Activated CD4-positive, CD25-positive, alpha-beta regulatory T cell (primary cell): ENCODE measurements at places on chromosomes 5 and 9.

DNA sequence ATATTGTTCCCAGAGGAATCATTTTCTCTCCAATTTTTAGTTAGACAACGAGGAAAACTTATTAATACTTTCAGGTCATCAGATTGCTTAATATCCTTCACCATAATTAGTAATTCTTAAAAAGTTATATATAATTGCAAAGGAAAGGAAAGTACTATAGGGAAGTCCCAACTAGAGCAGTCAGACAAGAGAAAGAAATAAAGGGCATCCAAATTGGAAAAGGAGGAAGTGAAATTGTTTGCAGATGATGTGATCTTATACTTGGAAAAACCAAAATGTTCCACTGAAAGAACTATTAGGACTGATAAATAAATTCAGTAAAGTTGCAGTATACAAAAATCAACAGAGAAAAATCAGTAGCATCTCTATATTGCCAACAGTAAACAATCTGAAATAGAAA lies 223.5 kb upstream of the MEF2C start:
- DNase-seq = no peak

DNA sequence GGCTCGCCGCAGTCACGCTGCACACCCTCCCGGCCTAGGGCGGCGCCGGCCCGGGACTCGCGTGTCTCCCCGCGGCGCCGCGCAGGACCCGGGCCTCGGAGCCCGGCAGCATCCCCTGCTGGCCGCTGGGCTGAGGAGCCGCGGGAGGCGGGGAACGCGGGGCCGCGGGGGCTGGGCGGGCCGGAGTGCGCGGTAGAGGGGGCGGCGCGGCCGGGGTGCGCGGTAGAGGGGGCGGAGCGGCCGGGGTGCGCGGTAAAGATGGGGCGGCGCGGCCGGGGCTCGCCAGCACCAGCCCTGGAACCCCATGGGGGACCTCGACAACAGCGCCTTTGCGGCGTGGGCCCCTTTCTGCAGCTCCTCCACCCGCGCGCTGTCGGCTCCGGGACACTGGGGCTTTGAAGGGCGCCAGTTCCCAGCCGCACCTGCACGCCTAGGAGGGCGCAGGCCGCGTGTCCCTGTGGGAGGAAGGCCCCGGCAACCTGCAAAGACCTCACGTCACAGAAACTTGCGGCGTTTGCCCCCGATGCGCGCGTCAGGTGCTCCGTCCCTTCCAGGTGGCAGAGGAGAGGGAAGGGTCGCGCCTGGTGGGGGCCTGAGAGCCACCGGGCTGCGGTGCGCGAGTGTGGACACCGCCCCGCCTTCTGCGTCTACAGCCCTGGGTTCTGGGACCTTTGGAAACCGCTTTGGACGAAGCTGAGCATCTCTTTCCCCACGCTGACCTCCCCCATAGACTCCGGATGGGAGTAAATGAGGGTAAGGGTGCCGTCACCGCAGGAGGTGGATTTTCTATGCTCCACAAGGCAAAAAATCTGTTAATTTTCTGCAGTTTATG lies 49.6 kb downstream of the NSUN2 start:
- no peak for DNase-seq

DNA sequence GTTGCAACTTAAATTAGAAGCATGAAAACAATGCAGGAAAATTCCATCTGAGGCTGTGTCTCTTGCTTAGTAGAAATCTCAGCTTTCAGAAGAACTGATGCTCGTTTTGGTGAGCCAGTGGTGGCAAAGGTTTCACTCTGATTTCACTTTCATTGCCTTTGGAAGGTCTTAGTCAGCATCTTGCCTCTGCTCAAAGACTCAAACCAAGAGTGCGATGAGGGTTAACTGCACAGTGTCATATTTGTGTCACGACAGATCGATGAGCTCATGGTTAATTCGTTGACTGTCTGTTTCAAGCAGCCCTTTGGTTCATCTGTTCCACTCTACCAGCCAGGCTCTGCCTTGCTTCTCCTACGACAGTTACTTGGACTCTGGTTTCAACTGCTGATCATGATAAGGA lies 331.3 kb upstream of the KIF2A start:
- no peak for DNase-seq

- no peak for DNase-seq
Observed at GRCh38 chr9:91060520-91061343, 259.1 kb downstream of the SYK start.

DNA sequence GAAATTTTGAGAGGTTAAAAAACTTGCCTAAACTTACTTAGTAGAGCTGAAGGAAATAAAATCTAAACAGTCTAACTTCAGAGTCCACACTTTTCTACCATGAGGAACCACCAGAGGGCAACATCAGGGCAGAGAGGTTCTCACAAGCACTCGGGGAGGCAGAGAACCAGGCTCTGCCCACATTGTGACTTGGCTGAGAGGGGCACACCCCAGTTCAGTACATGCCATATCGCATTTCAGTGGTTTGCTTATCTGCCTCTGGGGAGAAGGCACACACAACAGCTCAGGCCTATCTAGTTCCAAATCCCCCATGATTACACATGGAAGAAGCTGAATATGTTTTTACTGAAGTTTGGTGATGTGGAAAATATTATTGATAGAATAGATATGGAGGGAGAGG lies 49.2 kb downstream of the EQTN start:
- DNase-seq = no peak

DNA sequence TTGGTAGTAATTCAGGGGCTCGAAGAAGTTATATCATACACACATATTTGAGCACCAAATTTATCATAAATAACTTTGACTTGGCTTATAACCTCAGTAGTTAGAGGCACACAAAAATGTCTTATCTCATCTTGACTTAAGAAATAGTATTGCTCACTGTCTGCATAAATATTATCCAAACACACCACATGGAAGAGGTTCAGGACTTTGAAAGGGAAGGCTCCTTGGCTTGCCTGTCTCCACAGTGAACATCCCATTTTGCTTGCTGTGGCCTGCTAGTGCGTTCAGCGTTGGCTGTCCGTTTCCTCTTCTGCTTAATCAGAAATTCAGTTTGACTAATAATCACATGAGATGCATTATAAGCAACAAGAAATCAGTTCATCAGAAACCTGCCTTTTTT lies 13.9 kb downstream of the GRXCR2 start:
- no peak for DNase-seq
